ENCODE measurements at places on chromosomes 5 and 9.

GRCh38 chr9:14193328-14193990 is 120.5 kb downstream of the NFIB start:
- DNase-seq: no peak

- DNase-seq: no peak
These were observed 305.0 kb upstream of the CDH12 start for GRCh38 chr5:23158179-23158578.

DNA sequence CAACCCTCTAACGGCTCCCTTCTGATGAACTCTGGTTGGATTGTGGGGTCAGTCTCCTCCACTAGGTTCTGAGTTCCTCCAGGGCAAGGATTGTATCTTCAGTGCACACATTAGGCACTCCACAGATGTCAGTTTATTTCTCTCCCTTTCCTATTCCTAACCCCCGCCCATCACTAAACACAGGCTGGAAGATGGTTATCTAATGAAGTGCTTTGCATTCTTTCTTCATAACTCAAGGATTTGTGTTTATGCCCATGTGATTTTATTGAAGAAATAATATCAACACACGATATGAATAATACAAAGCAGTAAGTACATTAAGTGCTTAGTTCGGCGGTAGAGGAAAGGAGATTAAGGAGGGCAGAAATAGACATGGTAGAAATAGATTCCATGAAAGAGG is 4.4 kb upstream of the CREBRF start:
- no peak for DNase-seq

DNA sequence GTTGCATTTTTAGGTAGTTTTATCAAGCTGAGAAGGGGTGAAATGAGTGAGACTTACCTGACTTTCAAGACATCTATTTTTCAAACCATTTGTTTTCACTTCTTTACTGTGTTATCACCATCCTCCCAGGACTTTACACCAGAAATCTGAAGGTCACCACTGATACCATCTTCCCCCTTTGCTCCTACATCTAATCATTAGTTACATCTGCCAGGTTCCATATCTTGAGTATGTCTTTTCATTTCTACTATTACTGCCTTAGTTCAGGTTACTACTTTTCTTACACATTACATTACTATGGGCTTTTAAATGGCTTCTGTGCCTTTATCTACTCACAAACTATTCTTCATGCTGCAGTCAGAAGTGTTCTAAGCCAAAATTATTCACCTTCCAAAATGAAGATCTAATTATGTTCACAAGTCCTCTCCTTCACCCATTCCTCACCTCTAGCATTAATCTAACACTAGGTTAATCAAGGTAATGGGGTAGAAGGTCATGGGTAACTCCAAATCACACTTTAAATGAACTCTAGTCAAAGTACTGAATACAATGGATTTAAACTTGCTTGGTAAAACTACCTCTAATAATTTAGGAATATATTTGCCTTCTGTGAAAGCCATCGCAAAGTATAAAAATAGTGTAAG is 2.1 kb upstream of the HSDL2 start:
- no peak for DNase-seq

DNA sequence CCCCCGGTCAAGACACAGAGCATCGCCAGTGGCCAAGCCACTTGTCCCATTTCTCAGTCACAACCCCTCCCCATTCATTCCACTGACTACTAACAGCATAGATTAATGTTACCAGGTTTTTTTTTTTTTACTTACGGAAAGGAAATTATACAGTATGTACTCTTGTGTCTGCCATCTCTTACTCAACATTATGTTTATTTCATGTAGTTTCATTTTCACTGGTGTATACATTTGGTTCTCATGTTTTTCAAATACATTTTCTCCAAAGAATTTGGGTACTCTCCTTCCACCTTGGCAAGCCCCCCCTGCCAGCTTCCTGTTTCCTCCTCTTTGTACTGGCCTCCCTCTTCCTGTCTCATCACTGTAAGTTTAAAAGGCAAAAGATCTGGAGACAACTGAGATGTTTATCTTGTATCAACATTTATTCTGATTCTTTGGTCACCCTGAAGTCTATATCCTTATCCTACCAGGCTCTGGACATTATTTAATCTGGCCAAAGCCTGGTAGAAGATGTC is 207.3 kb downstream of the SAXO1 start:
- no peak for DNase-seq

- no peak for DNase-seq
These were observed 207.3 kb downstream of the PARP8 start for GRCh38 chr5:50873595-50874277.

DNA sequence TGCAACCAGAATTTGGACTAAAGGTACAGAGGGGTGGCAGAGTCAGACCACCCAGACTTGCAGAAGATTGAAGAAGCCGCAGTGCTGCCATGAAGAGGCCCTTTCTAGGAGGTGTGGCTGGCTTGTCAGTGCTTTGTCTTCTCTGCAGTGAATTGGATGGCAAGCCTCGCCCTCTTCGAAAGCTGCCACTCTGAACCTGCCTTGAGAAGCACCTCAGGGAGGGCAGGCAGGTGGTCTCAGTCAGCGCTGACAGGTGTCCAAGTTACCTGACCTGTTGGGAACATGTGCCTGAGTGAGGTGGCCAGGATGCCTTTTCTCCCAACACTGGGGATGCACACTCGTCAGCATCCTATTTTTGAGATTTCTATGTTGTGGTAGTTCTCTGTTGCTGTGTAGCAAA is 6.2 kb downstream of the TENT4A start:
- DNase-seq: no peak

- no peak for DNase-seq
These were observed 12.9 kb upstream of the RHOBTB3 start for GRCh38 chr5:95718203-95718602.

DNA sequence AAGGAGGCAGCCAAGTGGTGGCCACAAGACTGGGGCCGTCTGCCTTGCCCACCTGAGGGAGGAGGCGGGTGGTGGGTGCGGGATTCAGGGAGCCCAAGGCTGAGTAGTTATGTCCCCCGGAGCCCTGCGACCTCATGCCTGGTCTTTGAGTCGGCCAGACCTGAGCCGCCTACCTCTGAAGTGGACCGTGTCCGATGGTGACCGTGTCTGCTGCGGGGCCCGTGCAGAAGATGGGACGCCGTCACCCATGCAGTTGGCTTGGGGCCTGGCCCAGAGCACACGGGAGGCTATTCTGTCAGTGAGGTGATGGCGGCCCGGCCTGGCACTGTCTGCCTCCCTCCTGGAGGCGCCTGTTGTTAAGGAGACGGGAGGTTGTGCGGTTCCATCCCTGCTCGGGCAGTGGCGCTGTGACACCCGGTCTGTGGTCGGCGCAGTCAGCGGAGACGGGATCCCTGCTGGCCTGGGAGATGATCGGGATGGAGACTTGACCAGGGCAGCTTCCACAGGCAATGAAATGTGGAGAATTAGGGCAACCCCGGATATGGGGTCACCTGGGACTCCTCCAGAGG is 62.5 kb upstream of the FCN2 start:
- no peak for DNase-seq

DNA sequence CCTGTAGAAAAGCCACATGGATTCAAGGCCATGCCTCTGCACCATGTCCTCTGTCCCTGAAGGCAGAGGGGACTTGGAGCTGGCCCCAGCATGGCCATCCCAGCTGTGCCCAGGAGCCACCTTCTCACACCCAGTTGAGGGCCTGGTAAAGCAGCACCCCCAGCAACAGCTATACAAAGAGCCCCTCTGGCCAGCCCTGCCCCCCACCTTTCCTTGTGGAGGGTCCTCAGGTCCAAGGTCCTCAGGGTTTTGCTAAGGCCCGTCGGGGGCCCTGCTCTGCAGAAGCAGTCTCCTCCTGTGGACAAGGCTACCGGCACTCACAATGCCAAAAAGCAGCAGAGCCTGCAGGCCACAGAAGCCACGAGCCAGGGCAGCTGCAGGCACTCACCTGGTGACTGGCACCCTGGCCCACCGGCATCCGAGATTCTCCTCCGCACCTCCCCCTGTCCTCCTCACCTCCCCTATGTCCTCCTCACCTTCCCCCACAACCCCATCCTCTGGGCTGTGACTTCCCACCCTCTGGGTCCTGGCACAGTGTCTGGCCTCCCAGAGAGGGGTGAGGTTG is 39.9 kb upstream of the LPCAT1 start:
- no peak for DNase-seq

GRCh38 chr9:92180669-92181181 is 65.5 kb upstream of the SPTLC1 start:
- DNase-seq: no peak

GRCh38 chr5:90871391-90871991 is 312.9 kb downstream of the ADGRV1 start:
- DNase-seq: no peak

DNA sequence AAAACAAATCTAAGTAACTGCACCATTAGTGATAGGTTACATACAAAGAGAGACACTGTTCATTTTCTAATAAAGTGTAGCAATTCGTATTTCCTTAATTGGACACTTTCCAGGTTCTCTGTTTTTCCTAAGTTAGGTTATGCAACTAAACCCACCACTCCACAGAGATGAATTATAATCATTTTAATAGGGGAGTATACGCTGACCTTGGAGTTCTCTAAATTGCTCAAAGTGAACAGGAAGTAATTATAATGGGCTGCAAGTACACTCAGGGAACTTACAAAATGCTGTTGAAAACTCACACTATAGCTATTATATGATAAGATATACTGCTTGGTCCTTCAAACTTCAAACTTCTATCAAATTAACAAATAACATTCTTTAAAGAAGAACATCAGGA is 18.2 kb upstream of the ADCY2 start:
- no peak for DNase-seq

DNA sequence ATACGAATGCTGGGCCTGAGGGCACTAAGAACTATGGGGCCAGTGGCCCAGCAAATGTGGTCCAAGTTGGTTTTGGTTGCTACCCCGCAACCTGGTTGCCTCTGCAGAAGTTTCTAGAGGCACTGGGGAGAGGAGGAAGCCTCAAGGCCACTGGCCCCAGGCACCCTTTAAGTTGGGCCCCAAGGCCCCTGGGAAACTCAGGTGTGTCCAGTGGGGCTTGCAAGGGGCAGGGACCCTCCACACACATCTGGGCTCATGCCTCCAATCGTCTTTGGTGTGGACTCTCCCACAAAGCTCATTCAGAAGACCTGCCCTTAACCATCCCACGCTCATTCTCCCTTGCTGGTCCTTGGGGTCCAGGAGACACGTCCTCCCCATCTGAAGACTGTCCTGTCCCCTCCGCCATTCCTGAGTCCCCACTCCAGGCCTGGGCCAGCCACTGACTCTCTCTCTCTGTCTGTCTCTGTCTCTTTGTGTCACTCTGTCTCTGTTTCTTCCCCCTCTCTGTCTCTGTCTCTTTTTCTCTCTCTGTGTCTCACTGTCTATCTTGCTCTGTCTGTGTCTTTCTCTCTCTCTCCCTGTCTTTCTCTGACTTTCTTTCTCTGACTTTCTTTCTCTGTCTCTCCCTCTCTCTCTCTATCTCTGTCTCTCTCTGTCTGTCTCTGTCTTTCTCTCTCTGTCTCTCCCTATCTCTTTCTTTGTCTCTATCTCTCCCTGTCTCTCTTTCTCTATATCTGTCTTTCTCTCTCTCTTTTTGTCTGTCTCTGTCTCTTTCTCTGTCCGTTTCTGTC is 3.3 kb upstream of the SLC6A19 start:
- no peak for DNase-seq

Data from stimulated activated CD4-positive, alpha-beta T cell treated with anti-CD3 and anti-CD28 coated beads, Interleukin-1b, Interleukin-23, amount 100 ng/mL, for 24 hours (primary cell).